ENCODE measurements at places on chromosomes 2 and 18.

- peak; percentile 12 for DNase-seq
These were observed 144.1 kb downstream of the SMAD7 start for GRCh38 chr18:48806551-48807261.

- DNase-seq = no peak
These were observed 5.2 kb upstream of the COMMD1 start for GRCh38 chr2:61900281-61900680.

GRCh38 chr18:23291456-23292205 is 156.3 kb downstream of the CABLES1 start:
- DNase-seq = peak; percentile 8

- DNase-seq = no peak
These were observed 164.0 kb upstream of the MYO3B start for GRCh38 chr2:170013802-170014551.

- DNase-seq = no peak
These were observed 94.0 kb downstream of the VRK2 start for GRCh38 chr2:58140508-58141072.

DNA sequence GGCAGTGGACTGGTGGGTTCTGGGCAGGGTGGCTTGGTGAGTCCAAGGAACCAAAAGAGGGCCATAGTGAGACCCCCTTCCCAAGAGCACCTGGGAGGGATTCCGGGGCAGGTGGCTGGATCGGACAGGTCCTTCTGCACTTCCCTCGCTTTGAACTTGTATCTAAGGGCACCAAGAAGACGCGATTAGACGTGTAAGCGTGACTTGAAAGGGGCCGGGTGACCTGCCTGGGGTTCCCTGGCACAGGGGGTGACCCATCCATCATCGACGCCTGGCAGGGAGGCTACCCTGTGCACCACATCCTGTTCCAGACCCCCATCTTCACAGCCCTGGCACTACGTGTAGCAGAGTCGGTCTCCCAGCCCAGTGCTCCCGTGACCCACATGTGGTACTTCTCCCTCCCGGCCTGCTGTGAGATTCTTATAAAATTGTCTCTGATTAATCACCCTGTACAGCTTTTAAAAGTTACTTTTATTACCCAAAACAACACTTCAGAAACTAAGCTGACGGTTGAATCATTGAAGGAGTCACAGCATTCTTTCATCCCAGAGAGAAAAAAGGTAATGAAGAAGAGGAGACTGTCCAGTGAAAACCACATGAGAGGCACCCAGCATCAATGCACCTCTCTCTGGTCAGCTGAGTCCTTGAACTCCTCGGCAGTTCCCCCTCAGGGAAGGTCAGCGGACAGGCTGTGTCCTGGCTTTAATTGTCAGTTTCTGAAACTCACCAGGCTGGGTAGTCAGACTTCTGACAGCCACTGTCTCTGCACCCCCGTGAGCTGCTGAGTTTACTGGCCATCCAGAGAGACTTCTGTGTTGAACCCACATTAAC is 13.0 kb downstream of the SH3BP4 start:
- DNase-seq = peak; percentile 89

GRCh38 chr2:187390891-187391290 is 57.2 kb downstream of the CALCRL start:
- DNase-seq = peak; percentile 92

DNA sequence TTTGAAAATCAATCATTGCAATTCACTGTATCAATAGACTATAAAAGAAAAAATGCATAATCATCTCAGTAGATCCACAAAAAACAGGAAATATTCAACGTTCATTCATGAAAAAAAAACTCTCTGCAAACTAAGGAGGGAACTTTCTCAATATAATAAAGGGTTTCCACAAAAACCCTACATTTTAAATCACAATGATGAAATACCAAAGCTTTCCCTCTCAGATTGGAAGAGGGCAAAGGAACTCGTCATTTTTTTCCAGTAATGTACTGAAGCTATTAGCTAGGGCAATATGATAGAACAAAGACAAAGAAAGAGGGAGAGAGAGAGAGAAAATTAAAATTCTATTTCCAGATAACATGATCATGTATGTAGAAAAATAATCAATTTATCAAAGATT is 167.1 kb upstream of the RBMS1 start:
- no peak for DNase-seq

- no peak for DNase-seq
These were observed 271.1 kb upstream of the CDH19 start for GRCh38 chr18:66874812-66875474.

- no peak for DNase-seq
These were observed 7.7 kb downstream of the L3MBTL4 start for GRCh38 chr18:6406910-6407470.

DNA sequence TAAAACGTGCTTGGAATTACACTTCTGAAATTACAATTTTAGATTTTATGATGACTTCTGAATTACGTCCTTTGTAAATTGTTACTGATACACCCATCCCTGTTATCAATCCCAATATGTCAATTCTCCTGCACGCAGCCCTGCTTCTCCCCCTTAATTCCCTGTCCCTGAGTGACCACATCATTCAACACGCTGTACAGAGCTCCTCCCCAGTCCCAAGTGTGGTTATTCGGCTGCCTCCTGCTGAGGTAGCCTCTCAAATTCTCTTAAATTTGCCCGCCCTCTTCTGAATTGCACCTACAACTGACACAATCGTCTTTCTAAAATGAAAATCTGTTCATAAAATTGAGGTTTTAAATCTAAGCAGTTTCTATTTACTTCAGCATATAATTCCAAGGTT is 10.1 kb downstream of the SERPINB8 start:
- DNase-seq = no peak

DNA sequence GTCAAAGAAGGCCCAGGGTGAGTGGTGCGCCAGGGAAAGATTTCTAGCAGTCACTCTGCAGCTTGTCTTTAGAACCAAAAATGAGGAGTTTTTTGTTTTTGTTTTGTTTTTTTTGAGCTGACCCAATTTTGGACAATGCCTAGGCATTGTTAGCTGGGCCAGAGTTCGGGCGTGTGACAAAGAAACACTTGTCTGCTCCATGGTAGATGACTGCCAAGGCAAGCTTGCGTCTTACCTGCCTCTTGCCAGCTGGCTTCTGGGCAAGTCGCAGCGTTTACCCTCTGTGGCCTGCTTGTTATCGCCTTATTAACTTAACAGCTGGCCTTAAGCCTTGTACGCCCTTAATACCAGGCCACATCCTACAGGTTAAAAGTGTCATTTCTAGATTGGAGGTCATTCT is 114.3 kb downstream of the GALNT1 start:
- DNase-seq = no peak

GRCh38 chr2:200751786-200752185 is 59.9 kb upstream of the BZW1 start:
- no peak for DNase-seq

- no peak for DNase-seq
These were observed 45.7 kb upstream of the RALBP1 start for GRCh38 chr18:9429662-9429993.

- DNase-seq = no peak
These were observed 81.2 kb downstream of the TMEM18 start for GRCh38 chr2:595831-596592.

- peak; percentile 22 for DNase-seq
These were observed 10.2 kb downstream of the RAB10 start for GRCh38 chr2:26043862-26044696.

GRCh38 chr2:69601179-69601612 is 42.3 kb downstream of the AAK1 start:
- DNase-seq = peak; percentile 84

Measured in A172 (cell line).